ENCODE measurements at places on chromosomes 3 and 15.
A peak's percentile ranks its signal among the peaks of the same experiment; 100 is the strongest.

DNA sequence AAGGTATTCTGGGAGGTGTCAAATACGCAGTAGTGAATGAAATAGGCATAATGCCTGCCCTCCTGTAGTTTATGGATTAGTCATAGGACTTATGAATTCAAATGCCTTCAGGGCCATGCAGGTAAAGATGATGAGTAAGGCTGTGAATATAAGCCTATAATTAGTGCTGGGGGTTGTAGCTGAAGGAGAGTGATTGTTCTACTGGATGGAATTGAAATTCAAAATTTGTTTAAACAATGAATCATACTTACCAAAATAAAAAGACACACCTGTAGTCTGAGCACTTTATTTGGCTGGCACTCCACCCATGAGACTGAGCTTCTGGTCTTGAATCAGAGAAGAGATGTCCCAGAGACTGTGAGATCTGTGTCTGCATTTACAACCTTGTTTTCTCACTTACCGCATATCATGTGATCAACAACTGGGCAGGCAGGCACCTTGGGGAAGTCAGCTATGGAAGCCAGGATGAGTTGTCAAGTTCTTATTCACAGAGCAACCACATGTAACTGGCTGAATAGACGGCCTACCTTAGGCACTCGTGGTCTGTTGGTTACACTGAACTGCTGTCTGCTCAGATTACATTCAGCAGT, 291.8 kb downstream of the NAALADL2 start:
- DNase-seq = no peak

GRCh38 chr3:168419091-168419490, 323.4 kb upstream of the GOLIM4 start:
- DNase-seq = no peak

DNA sequence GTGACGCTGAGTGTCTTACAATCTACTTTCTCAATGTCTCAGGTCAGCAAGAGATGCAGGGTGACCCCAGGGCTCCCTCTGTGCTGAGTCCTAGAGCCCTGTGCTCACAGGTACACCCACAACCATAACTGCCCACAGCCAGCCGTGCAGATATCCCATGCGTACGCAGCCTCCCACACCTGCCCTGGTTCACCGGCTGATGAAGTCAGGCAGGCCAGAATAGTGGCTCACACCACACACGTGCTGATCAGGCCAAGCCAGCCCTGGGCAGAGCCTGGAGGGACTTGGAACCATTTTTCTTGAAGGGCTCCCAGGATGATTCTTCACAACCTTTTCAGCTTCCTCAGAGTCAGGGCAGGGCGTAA, 63.6 kb upstream of the RPL32 start:
- no peak for DNase-seq

GRCh38 chr15:89109238-89109637, 21.0 kb downstream of the ABHD2 start:
- DNase-seq = no peak

DNA sequence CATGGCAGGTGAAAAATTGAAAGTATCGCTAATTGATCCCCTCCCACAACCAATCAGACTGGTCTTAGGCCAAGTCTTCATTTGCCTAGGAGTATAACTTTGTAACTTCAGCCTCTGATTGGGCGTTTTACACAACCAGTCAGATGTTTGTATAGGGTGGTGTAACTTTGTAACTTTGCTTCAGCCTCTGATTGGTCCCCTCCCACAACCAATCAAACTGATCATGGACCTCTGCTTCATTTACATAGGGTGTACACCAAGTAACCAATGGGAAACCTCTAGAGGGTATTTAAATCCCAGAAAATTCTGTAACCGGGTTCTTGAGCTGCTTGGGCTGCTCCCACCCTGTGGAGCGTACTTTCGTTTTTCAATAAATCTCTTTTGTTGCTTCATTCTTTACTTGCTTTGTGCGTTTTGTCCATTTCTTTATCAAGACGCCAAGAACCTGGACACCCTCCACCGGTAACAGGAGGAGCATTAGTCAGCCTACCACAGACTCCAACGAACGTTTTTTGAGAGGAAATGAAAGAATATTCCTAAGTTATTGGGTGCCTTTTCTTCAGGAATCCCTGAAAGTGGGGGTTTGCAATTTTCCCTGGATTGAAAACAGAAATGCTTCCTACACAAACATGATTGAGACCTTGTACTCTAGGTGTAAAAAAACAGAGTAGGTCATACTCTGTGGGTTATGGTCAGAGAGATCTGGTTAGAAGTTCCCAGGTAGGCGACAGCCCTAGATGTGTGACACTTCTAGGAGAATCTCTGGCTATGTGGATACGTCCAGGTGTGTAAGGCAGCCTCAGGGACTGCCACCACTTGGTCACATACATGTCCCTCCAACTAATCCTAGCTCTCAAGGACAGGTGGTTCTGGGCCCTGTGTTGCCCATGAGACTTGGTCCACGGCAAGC, 5.5 kb upstream of the SACM1L start:
- DNase-seq = no peak

DNA sequence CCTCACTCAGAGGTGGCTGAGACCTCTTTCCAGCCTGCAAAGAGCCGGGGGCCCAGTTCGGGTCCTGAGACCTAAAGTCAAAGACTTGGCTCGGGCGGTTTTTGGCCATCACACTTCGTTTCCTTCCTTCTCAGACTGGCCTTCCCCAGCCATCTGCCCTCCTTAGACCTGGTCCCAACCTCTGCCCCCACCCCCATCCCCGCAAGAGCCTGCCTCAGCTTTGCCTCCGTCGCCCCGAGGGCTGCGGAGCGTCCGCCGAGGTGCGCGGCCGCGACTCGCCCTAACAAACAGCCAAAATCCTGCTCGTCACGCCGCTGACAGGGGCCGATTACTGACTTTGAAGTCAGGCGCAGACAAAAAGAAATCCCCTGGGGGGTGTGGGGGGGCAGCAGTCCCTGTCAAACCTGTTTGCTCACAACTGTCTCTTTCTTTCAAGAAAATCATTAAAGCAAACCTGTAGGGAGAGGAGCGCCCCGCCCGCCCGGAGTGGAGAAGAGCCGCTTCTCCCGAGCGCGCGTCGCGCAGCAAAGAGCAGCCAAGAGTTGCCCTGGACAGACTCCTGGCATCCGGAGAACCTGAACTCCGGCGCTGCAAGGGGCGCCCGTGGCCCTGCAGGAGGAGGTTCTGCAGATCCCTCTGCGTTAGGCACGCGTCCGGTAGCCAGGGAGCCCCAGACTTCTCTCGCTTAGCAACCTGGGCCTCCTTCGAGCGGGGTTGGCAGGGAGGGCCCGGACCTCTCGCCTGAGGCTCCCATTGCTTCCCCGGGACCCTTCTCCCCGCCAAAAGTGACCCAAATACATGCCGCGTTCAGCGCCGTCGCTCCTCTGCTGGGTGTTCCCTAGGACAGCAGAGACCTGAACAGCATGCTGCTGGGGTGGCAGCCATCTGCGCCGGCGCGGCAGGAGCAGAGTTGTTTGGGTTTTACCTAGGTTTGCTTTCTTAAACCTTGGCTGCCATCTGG, 4.5 kb downstream of the SOX14 start:
- DNase-seq = peak; percentile 28
